ENCODE measurements at places on chromosomes 7 and 10. TPM values are rescaled to one million over a fixed set of nuclear protein-coding genes. Genes with fewer than 3 reads are reported as not detected.

The PRRT4 gene
- total RNA-seq: 0.24 TPM

The TMEM130 gene
- 1.5 TPM for total RNA-seq

The KLF14 gene
- not detected for total RNA-seq

The C10orf143 gene
- total RNA-seq: 1.9 TPM

The EIF4H gene
- 302 TPM for total RNA-seq

The ACSM6 gene
- total RNA-seq: not detected

DNA sequence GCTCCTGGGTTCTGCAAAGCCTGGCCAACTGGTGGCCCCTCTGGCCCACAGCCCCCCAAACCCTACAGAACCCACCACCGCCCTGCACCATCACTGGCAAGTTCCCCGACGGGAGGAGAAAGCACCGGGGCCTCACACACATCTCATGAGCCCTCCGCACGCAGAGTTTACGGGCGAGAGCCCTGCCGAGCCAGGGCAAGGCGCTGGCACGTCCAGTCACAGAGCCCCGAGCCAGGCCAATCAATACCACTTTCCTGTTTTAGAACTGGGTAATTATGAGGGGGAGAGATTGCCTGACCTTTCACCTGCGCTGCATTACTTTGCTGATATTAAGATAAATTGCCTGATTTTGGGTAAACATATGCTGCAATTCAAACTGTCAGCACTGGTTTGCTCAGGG lies 113.3 kb downstream of the EBF3 start:
- H3K27ac ChIP-seq: no peak overlapping the region
- no peaks in the 10 kb centered on the region for H3K4me1 ChIP-seq
- H3K27me3 ChIP-seq: no peaks in the 10 kb centered on the region
- DNase-seq: no peak
- H3K36me3 ChIP-seq: no peaks in the 10 kb centered on the region
- H3K4me3 ChIP-seq: no peak overlapping the region

DNA sequence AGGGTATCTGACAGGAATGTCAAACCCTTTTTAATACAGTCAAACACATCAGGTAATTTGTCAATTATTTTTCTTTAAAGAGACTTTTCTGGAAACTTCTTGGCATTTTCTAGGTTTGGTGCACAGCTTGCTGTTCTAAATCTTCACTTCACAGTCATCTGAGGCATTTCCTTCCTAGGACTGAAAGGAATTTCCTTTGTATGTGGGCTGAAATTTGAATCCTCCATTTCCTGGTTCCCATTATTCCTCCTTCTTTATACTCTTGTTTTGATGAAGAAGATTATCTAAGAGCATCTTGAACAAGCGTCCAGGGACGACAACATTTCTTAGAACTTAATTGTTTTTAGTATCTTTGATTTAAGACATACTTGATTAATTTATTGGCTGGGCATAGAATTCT lies 24.9 kb downstream of the CALD1 start:
- H3K36me3 ChIP-seq: no peaks in the 10 kb centered on the region
- no peak for DNase-seq
- peaks cover 3% of the 10 kb centered on the region for H3K4me1 ChIP-seq
- no peak overlapping the region for H3K4me3 ChIP-seq
- no peaks in the 10 kb centered on the region for H3K27me3 ChIP-seq
- peak overlapping the region; percentile 1 for H3K27ac ChIP-seq

DNA sequence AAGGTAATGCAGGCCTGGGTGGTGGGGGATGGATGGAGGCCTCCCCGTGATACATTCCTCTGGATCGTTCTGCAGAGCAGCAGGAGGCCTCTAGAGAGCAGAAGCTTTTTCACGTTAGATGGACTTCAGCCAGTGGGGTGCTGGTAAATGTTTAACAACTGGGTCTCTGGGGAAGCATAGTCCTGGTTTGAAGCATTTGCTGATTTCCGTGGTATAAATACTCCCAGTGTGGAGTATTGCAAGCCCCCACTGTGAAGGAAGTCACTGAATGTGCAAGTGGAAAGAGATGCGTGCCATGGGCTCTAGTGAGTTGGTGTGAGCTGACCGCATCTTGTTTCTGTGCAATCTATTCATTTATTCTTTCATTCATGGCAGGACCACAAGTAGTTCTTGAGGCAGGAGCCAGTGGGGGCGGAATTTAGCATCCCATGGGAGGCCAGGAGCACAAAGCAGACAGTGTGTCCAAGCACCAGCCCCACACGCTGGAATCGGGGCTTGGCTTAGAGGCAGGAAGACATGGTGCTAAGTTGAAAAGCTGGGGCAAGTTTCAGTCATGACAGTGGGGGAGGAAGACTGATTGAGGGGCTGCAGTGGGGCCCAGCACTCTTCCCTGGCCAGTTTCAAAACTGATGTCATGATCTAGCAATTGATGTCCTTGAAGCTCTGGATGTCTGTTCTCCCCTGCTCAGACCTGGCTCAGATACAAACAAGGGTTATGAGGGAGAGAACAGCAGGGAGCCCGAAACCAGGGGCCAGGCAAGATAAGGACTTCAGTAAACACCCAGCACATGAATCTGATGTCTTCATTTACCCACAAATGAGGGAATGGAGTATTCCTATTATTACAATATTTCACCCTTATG lies 280.9 kb upstream of the LYZL1 start:
- H3K4me3 ChIP-seq: no peak overlapping the region
- H3K36me3 ChIP-seq: no peaks in the 10 kb centered on the region
- H3K27me3 ChIP-seq: no peaks in the 10 kb centered on the region
- no peaks in the 10 kb centered on the region for H3K4me1 ChIP-seq

GRCh38 chr10:5461914-5462840 lies 37.2 kb downstream of the CALML5 start:
- no peak overlapping the region for H3K4me3 ChIP-seq

GRCh38 chr7:7122033-7122478 lies 60.3 kb upstream of the C1GALT1 start:
- H3K27ac ChIP-seq: no peak overlapping the region
- H3K27me3 ChIP-seq: no peaks in the 10 kb centered on the region
- H3K4me1 ChIP-seq: no peaks in the 10 kb centered on the region
- H3K4me3 ChIP-seq: no peak overlapping the region
- no peaks in the 10 kb centered on the region for H3K36me3 ChIP-seq

GRCh38 chr7:111104710-111105109 lies 13.8 kb downstream of the LRRN3 start:
- DNase-seq: no peak
- no peaks in the 10 kb centered on the region for H3K4me1 ChIP-seq
- no peaks in the 10 kb centered on the region for H3K27me3 ChIP-seq

DNA sequence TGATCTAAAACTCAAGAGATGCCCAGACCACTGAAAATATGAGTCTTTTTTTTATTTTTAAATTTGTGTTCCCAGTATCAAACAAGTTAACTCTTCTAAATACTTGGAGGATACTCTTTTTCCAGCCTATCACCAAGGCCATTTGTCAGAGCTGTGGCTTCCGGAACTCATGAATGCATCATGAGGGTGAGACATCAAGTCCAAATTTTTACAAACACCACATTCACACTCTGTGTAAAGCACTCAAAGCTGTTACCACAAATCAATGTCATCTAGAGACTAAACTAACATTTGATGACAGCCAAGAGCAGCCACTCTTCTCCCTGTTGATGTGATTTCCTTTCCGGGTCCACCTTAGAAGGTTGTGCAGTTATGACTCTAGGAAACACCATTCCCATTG lies 43.8 kb upstream of the ARID5B start:
- no peaks in the 10 kb centered on the region for H3K27me3 ChIP-seq
- DNase-seq: no peak
- H3K4me1 ChIP-seq: no peaks in the 10 kb centered on the region
- no peaks in the 10 kb centered on the region for H3K36me3 ChIP-seq

DNA sequence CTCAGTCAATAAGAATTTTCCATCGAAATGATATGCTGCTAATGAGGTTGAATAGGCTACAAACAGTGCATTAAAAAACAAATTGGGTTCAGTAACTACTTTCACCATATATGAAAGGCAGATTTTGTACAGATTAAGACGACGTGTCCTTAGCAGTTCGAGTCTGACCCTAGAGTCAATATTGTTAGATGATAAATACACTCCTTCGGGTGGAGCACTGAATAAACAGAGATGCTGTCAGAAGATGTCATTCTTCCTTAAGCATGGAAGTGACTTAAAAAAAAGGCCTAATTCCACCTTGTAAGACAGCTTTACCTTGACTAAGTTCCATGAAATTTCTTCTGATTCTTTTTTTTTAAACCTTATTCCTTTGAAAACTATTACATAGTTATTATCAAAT lies 5.8 kb upstream of the AGR2 start:
- H3K4me1 ChIP-seq: no peaks in the 10 kb centered on the region
- H3K4me3 ChIP-seq: no peak overlapping the region
- H3K27me3 ChIP-seq: no peaks in the 10 kb centered on the region
- DNase-seq: no peak

DNA sequence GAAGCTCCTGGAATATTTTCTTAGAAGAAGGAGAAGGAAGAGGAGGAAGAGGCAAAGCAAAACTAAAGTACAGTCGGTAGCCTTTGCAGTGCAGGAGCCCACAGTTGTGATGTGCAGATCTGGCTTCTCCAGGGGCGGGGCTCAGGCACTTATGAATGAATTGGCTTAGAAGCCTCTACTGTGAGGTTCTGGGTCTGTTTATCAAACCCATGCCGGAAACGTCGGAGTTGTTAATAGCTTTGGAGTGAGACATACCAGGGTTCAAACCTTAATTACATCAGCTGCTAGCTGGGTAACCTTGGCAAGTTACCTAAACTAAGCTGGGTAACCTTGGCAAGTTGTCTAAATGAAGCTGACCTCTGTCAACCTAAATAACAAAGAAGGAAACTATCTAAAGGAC lies 89.3 kb upstream of the PITRM1 start:
- H3K27me3 ChIP-seq: no peaks in the 10 kb centered on the region
- H3K27ac ChIP-seq: no peak overlapping the region
- H3K4me1 ChIP-seq: no peaks in the 10 kb centered on the region
- DNase-seq: no peak
- H3K4me3 ChIP-seq: no peak overlapping the region

- no peak overlapping the region for H3K4me3 ChIP-seq
- no peak for DNase-seq
- H3K27ac ChIP-seq: no peak overlapping the region
- no peaks in the 10 kb centered on the region for H3K4me1 ChIP-seq
- no peaks in the 10 kb centered on the region for H3K36me3 ChIP-seq
Observed at GRCh38 chr7:124781418-124781817, 15.8 kb upstream of the GPR37 start.

DNA sequence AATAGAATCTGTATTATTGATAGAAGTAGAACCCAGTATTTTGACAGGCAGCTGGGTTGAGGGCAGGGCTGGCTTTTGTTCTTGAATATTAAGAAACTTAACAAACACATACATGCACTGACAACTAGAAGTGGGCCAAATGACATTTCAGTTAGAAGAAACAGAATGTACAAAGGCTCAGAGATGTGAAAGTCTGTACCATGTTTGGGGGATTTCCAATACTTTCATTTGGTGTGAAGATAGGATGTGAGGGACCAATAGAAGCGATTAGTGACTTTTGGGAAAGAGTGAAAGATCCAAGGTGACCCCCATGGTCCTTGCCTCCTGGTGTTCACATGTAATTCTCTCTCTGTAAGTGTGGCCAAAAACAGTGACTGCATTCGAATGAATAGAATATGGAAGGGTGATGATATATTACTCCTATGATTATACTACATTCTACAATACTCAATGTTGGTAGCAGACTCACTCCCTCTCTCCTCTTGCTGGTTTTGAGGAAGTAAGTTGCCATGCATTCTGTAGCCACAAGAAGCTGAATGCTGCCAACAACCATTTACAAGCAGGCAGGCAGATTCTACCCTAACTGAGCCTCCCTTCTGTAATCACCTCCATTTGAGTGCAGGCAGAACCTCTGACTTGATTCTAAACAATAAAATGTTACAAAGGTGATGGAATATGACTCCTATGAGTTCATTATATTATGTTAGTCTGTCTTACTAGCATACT lies 151.4 kb downstream of the TMEM168 start:
- no peaks in the 10 kb centered on the region for H3K4me1 ChIP-seq
- H3K27me3 ChIP-seq: no peaks in the 10 kb centered on the region
- no peak for DNase-seq

- H3K4me1 ChIP-seq: no peaks in the 10 kb centered on the region
- H3K36me3 ChIP-seq: no peaks in the 10 kb centered on the region
- no peak for DNase-seq
- no peaks in the 10 kb centered on the region for H3K27me3 ChIP-seq
- H3K4me3 ChIP-seq: no peak overlapping the region
Observed at GRCh38 chr7:25073451-25073850, 51.6 kb downstream of the CYCS start.

DNA sequence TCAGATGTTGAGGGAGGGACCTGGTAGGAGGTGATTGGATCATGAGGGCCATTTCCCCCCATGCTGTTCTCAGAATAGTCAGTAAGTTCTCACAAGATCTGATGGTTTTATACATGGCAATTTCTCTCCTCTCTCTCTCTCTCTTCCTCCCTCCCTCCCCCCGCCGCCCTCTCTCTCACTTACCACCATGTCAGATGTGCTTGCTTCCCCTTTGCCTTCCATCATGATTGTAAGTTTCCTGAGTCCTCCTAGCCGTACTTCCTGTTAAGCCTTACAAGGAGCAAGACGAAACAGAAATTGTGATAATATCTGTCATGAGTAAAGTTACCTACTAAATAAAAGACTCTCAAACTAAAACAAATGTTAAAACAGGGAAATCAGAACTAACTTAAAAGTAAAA lies 19.9 kb upstream of the GPR141 start:
- H3K27me3 ChIP-seq: no peaks in the 10 kb centered on the region
- H3K27ac ChIP-seq: no peak overlapping the region
- no peaks in the 10 kb centered on the region for H3K4me1 ChIP-seq
- no peaks in the 10 kb centered on the region for H3K36me3 ChIP-seq

- H3K4me3 ChIP-seq: no peak overlapping the region
- no peaks in the 10 kb centered on the region for H3K27me3 ChIP-seq
- H3K4me1 ChIP-seq: no peaks in the 10 kb centered on the region
- no peak for DNase-seq
Observed at GRCh38 chr10:9786576-9786975, 1231.1 kb upstream of the CELF2 start.

GRCh38 chr7:152103691-152104090 lies 78.2 kb downstream of the GALNT11 start:
- no peaks in the 10 kb centered on the region for H3K36me3 ChIP-seq
- no peak overlapping the region for H3K27ac ChIP-seq
- H3K27me3 ChIP-seq: no peaks in the 10 kb centered on the region
- H3K4me1 ChIP-seq: no peaks in the 10 kb centered on the region
- no peak for DNase-seq

- DNase-seq: no peak
- H3K27ac ChIP-seq: no peak overlapping the region
- peaks cover 4% of the 10 kb centered on the region for H3K4me1 ChIP-seq
- H3K36me3 ChIP-seq: no peaks in the 10 kb centered on the region
- H3K4me3 ChIP-seq: no peak overlapping the region
Observed at GRCh38 chr7:107046491-107047259, 2.2 kb downstream of the PRKAR2B start.

DNA sequence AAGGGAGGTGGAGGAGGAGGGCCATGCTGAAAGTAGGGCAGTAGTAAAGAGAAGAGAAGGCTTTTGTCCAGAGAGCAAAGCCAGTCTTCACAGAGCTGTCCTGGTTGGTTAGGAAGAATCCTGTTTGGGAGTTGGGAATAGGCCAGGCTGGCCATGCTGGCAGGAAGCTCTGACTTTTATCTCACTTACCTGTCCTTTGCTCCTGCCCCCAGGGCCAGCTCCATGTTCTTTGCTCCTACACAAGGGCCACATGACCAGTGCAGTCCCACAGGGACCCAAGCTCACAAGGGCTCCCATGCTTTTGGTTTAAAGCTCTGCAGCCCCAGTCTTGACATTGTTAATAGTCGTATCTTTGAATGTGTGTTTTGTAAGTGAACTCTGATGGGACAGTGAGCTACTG lies 161.6 kb upstream of the KMT2E start:
- H3K27me3 ChIP-seq: no peaks in the 10 kb centered on the region
- no peak overlapping the region for H3K27ac ChIP-seq
- no peaks in the 10 kb centered on the region for H3K4me1 ChIP-seq

All from colonic mucosa (tissue), 4 donors.